ENCODE measurements at places on chromosomes 12 and 14. TPM values are rescaled to one million over a fixed set of nuclear protein-coding genes. Genes with fewer than 3 reads are reported as not detected.

IGF1 gene
- 16.1 TPM for total RNA-seq

DLK1 gene
- 149 TPM for total RNA-seq

DNA sequence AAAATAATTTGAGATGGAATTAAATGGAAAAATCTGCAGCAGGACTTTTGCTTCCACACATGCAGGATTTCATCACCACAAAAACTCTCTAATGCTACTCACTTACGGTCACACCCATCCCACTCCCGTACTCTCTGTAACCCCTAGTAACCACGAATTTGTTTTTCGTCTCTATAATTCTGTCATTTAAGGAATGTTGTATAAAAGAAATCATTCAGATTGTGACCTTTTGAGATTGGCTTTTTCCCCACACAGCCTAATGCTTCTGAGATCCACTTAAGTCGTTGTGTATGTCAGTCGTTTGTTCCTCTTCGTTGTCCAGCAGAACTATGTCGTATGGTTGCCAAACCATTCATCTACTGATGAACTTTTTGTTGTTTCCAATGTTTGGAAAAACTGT is 19.8 kb upstream of the PZP start:
- peaks cover 31% of the 10 kb centered on the region for H3K27me3 ChIP-seq
- DNase-seq = no peak
- no peak overlapping the region for H3K27ac ChIP-seq
- H3K4me3 ChIP-seq = no peak overlapping the region

DNA sequence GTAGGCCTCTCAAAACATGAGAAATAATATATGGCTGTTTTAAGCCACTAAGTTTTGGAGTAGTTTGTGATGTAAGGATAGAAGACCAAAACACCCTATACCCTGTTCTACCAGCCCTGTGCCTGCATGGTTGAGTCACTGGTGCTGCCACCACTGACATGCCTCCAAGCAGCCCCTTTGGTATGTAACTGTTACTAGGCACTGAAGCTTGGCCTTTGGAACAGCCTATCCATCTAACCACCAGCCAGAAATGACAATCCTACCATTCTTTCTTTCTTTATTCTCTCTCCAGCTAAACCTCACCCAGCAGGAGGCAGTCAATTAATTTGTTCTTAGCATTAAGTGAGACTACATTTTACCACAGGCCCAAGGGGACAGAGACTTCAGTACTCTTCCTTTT is 240.3 kb downstream of the MSRB3 start:
- no peak overlapping the region for H3K4me3 ChIP-seq
- DNase-seq = no peak
- H3K27me3 ChIP-seq = no peaks in the 10 kb centered on the region
- no peak overlapping the region for H3K27ac ChIP-seq
- peaks cover 33% of the 10 kb centered on the region for H3K4me1 ChIP-seq
- no peaks in the 10 kb centered on the region for H3K36me3 ChIP-seq

DNA sequence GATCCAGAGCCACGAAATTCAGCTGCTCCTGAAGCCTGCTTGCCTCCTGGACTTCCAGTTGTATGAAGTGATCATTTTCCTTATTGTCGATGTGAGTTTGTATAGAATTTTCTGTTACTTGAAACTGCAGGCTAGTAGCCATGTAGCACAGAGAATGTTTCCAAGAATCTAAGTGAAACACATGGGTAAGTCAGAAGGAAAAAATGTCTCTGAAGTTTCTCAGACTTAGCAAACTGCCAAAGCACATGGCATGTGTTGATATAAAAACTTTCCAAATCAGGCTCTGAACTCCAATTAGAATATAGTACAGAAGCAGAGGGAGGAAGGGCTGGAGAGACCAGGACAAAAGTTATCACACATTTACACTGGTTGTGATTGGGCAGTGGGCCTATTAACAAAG is 9.8 kb upstream of the PCNX1 start:
- H3K4me1 ChIP-seq = peaks cover 10% of the 10 kb centered on the region
- no peak for DNase-seq
- no peak overlapping the region for H3K27ac ChIP-seq
- no peaks in the 10 kb centered on the region for H3K36me3 ChIP-seq
- H3K27me3 ChIP-seq = no peaks in the 10 kb centered on the region

GRCh38 chr14:94769391-94770250 is at the start of gene GSC:
GSC (minus strand) TSS chr14:94770113; CDS start chr14:94770015, 98 bp downstream.
- H3K27ac ChIP-seq = no peak within 1 kb of the TSS
- H3K36me3 ChIP-seq = peaks cover 6% of the 10 kb centered on the region
- peak; percentile 76 for DNase-seq
- peaks cover 28% of the 10 kb centered on the region for H3K4me1 ChIP-seq
- H3K4me3 ChIP-seq = peak within 1 kb of the TSS; percentile 84

DNA sequence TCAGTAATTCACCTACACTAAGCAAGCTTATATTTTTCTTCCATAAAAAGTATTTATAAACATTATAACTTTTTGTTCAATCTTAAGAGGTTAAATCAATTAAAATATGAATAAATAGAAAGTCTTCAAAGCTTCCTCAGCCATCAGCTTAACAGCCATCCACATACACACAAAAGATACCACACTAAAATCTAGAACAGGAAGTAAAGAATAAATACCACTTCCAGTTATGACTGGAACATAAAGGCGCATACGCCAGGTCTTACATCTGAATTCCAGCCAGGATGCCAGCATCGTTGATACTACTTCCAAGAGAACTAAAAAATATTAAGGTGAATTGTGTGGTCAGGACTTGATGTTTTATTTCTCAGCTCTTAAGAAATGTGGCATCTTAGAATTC is 17.0 kb downstream of the SIX1 start:
- peaks cover 12% of the 10 kb centered on the region for H3K4me1 ChIP-seq
- peaks cover 36% of the 10 kb centered on the region for H3K27me3 ChIP-seq
- no peak overlapping the region for H3K4me3 ChIP-seq
- H3K36me3 ChIP-seq = peaks cover 4% of the 10 kb centered on the region
- H3K27ac ChIP-seq = no peak overlapping the region
- no peak for DNase-seq

GRCh38 chr12:131980263-131980662 is 30.5 kb downstream of the EP400 start:
- no peak for DNase-seq
- H3K27ac ChIP-seq = no peak overlapping the region
- no peak overlapping the region for H3K4me3 ChIP-seq
- H3K4me1 ChIP-seq = no peaks in the 10 kb centered on the region
